HuH-7 (cell line): ENCODE measurements at places on chromosomes 16 and 17.

DNA sequence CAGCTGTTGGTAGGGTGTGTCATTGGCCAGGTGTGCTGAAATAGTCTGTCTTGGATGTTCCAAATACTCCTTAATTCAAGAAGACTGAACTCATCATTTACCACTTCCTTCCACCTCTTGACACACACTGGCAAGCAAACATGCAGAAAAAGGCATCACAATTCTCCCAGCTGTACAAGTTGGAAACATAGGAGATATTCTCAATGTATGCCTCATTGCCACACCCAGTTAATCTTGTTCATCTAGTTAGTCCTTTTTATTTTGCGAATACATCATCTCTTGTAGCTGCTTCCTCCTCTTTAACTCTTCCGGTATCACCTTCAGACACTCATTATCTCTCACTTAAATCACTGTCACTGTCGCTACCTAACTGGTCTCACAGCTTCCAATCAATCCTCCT, 75.1 kb upstream of the GOT2 start:
- no peak for DNase-seq

DNA sequence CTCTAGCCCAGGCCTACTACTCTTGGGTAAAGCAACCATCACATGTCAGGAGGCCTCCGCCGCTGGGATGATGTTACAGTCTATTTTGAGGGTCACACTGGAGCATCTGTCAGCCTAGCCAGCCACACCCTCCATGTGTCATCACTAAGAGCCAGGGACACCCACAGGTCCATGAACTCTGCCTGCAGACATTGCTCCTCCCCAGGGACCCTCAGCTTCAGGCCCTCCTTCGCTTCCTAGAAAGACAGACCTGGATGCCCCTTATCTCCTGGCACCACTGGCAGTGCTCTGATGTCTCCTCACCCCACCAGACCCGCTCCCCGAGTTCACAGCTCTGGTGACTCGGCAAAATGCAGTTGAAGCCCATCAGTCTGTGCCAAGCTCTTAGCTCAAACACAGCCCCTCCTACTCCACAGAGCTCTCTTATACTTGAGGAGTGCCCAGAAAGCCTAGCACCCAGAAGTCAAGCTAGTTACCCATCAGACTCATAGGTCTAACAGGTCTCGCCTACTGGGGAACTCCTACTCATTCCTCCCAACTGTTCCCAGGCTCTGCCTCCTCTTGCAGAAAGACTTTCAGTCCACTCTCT, 5.9 kb downstream of the RANBP10 start:
- DNase-seq = no peak

DNA sequence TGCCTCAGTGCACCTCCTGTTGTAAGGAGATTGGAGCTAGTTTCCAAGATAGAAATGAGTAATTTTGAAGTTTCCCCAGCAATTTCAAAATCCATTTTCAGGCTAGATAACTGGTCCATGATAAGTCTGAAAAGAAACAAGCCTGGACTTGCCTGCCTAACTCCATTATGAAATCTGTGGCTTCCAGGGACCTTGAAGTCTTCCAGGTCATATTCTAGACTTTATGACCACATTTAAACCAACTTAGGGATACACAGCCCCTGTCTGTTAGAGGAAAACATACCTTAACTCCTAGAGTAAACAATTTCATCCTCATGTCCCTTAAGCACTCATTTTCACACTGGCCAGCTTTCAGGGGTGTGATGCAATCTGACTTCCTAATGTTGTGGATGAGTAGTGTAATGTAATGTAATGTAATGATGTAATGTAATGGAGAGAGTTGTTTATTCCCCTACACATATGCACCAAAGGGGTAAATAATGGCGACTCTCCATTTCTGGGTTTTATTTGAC, 96.7 kb upstream of the FAM20A start:
- peak; percentile 43 for DNase-seq

- no peak for DNase-seq
Observed at GRCh38 chr16:29658705-29659104, 4.3 kb upstream of the SPN start.

DNA sequence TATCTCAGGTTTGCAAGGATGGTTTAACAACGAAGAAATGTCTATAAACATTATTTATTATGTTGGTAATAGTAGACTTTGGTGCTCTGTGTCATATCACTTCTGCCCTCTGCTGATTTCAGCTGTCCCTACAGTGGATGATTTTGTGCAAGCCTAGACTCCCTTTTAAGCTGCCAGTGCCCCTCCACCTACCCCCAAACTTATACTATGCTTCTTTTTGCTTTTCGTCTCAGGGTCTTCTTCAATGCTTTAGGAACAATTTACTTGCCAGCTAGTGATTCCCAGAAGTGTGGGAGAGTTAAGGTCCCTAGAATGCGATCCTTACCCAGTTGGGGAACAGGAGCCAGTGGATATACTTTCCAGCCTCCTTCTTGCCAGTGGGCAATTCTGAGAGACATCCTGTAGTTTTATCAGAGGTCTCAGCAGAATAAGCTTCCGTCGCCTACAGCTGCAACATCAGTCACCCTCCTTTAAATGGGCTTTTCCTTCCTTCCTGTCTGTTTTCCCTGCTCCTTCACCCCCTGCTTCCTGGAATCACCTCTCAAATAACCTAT, 4.1 kb downstream of the ICAM2 start:
- no peak for DNase-seq

DNA sequence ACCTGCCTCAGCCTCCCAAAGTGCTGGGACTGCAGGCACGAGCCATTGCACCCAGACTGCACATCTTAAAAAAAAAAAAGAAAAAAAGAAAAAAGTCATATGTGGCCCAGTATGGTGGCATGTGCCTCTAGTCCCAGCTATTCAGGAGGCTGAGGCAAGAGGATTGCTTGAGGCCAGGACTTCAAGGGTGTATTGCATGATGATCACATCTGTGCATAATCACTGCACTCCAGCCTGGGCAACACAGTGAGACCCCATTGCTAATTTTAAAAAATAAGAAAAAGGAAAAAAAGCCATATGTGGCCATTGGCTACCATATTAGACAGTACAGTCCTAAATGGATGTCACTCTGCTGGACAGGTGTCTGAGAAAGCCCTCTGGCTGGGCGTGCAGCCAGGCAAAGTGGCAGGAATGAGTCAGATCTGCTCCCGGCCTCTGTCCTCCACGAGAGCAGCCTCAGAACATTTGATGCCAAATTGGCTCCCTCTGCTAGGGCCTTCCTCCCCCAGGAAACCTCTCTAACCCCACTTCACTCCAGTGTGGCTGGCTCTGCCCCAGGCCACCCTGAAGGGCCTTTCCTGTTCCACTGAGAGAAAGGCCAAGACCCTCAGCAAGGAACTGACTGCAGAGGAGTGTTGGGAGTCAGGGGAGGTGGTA, 14.7 kb downstream of the CA7 start:
- no peak for DNase-seq

DNA sequence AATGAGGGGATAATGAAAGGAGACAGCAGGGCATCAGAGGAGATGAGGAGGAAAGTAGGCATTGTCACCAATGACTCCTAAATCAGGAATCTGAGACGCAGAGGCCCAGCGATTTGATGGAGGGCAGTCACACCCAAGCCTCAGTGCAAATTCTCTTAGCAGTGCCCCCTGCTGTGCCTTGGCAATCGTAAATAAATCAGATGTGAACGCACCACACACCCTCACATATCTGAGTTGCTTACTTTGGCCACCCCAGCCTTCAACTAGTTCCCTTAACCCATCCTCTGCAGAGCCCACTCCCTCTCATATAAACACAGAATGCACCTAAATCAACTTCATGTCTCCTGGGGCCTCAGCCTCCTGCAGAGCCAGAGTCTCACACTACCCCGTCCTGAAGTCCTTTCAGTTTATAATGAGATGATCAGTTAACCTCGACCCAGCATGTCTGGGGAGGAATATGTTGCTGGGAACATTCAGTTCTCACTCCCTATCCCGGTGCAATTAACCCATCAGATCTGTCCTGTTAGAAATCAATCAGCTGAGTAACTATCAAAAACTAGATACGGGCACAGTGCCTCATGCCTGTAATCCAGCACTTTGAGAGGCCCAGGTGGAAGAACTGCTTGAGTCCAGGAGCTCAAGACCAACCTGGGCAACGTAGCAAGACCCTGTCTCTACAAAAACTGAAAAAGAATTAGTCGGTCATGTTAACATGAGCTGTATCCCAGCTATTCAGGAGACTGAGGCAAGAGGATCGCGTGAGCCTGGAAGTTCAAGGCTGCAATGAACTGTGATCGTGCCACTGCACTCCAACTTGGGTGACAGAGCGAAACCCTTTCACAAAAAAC, 78.4 kb downstream of the SLC39A11 start:
- DNase-seq = no peak

DNA sequence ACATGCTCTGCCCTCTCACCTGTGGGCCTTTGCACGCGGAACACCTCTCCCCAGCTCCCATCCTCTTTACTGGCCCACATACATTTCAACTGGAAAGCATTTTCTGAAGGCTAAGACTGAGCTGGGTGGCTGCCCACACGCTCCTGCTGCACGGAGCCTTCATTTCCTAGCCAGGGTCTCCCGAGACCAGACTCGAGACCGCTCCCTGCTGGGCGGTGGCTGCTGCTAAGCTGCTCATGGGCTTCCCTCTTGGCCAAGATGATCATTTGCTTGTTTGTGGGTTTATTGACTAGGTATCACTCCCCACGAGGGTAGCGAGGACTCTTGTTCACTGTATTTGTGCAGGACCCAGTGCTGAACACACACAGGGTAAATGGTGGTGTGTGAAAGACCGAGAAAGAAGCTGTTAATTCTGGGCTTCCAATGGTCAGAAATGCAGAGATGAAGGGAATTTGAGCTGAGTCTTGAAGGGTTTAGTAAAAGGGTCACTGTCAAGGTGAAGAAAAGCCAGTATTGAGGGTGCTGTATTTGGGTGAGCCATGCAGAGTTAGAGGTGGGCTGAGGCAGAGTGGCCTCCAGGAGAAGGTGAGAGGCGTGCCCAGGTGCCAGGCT, 907 bp downstream of the TRAPPC2L start:
- peak; percentile 99 for DNase-seq

DNA sequence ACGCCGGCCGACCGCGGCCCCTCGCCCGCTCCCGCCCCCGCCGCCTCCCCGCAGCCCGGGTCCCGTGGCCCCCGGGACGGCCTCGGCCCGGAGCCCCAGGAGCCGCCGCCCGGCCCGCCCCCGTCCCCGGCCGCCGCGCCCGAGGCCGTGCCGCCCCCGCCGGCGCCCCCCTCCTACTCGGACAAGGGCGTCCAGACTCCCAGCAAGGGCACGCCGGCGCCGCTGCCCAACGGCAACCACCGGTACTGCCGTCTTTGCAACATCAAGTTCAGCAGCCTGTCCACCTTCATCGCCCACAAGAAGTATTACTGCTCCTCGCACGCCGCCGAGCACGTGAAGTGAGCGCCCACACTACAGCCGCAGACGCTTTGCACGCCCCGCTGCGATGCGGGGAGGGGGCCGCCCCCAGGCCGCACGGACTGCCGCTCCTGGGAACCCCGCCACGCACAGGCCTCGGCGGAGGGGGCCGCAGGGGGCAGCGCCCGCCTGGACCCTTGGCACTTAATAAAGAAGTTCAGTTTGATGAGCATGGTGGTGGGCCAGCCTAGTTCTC, 35.5 kb upstream of the ZC3H18 start:
- no peak for DNase-seq

DNA sequence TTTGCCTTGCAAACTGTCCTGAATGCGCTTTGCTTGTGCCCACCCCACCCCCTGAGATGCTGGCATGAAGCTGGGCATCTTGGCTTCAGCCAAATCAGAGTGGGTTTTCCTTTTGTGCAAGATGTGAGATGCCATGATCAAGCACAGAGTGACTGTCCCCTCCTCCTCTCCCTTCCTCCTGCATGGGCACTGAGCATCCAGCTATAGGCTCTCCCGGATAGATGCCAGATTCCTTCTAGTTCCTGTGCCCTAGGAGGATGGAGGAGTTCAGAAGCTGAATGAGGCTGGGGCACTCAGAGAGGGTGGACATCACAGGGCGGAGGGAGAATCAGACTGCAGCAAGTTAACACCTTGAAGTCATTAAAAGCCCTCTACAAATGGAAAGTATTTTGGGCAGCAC, 384.1 kb upstream of the CCL2 start:
- no peak for DNase-seq

- DNase-seq = no peak
Observed at GRCh38 chr16:79182616-79183015, 417.9 kb downstream of the MAF start.

GRCh38 chr17:28897769-28898526, 415 bp upstream of the FLOT2 start:
- no peak for DNase-seq

DNA sequence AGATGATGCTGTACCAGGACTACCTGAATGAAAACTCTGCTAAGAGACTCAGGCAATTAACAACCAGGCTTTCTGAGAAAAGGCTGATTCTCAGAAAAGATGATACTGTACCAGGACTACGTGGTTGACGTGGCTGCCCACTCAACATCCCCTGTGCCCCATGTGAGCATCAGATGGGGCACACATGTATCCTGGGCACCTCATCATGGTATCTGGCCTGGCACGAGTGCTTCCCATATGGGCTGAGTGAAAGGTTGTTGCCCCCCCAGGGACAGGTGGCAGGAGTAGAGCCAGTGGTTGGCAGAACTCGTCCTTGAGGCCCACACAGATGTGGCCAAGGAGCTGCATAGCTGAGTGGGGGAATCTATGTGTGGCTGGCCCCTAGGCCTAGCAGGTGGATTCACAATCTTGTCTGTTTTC, 3.5 kb upstream of the CES4A start:
- DNase-seq = no peak

DNA sequence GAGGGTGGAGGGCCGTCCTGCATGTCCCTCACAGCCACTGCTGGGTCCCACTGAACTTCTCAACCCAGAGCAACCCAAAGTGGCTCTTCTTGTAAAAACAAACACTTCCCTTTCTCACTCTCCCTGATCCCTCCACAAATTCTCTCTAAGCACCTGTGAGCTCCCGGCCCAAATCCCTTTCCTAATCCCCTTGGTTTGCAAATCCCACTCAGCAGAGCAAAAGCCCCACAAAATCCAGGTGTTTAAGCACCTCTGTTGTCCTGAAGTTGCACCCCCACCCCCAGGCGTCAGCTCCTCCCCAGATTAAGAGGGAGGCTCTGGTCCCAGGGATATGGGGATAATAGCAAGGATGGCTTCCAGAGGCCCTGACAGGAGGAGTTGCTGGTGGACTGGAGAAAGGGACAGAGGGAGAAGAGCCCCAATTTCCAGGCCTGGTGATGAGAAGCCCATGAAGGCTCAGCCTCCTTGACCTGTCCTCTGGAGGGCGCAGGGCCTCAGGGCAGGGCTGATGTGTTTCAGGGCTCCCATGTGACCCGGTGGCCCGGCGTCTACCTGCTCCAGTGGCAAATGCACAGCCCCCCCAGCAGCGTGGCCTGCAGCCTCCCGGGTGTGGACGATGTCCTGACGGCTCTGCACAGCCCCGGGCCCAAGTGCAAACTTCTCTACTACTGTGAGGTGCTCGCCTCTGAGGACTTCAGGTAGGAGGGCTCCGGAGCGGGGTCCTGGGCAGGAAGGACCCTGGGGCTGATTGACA, 23.0 kb downstream of the NAGPA start:
- peak; percentile 41 for DNase-seq

- DNase-seq = no peak
Observed at GRCh38 chr17:19753051-19753509, 5.0 kb upstream of the ALDH3A1 start.
